H9 (cell line): ENCODE measurements at places on chromosomes 11 and 22.

DNA sequence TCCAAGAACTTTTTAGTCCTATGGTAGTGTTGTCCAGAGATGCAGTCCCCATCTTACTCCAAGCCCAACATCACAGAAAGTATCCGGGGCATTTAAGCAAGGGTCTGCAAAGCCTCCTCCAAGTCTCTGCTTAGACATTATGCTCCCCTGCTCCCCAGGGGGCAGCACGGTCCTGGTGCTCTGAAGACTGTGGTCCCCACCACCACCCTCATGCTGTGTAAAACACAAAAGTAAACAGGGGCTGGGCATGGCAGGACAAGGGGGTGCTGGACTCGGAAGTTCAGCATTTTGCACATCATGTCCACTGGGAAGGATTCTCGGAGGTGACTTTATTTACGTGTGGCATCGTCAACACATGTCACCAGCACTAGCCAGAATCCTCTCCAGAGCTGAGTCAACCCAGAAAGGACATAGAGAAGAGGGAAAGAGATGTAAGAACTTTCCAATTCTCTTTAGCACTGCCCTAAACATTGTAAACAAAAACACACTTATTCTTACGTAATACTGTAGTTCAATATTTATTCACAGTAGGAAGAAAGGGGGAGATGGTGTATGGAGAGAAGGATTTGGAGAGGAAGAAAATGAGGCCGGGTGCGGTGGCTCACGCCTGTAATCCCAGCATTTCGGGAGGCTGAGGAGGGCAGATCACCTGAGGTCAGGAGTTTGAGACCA is 37.7 kb downstream of the TCIRG1 start:
- DNase-seq: no peak

DNA sequence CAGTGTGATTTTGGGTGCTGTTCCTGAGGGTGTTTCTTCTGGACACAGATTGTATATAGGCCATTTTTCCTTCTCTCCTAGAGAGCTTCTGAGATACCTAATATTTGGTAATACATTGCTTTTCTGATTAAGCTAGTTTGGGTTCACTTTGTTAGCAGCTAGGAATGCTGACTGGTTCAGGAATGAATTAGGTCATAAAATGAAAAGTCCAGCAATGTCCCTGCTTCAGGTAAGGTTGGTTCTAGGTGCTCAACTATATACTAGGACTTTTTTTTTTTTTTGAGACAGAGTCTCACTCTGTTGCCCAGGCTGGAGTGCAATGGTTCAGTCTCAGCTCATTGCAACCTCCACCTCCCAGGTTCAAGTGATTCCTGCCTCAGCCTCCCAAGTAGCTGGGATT is 32.9 kb upstream of the APOL5 start:
- DNase-seq: no peak

- no peak for DNase-seq
Measured at GRCh38 chr22:28980326-28980725, 81.3 kb downstream of the C22orf31 start.

DNA sequence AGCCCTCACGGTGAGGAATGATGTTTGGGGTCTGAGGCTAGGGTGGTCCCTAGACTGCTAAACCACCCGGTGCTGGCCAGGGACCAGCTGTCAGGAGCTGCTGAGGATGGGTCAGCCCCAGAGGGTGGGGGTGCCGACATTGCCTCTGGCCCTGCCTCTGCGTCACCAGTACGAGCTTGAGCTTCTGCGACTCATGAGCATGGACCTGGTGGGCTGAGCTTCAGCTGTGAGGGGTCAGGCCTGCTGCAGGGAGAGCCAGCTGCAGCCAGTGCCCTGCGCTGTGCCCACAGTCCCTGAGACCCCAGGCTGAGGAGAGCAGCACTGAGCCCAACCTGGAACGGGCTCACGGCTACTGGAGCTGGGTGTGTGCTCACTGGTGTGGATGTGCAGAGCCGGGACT is 7.0 kb downstream of the DERL3 start:
- no peak for DNase-seq

DNA sequence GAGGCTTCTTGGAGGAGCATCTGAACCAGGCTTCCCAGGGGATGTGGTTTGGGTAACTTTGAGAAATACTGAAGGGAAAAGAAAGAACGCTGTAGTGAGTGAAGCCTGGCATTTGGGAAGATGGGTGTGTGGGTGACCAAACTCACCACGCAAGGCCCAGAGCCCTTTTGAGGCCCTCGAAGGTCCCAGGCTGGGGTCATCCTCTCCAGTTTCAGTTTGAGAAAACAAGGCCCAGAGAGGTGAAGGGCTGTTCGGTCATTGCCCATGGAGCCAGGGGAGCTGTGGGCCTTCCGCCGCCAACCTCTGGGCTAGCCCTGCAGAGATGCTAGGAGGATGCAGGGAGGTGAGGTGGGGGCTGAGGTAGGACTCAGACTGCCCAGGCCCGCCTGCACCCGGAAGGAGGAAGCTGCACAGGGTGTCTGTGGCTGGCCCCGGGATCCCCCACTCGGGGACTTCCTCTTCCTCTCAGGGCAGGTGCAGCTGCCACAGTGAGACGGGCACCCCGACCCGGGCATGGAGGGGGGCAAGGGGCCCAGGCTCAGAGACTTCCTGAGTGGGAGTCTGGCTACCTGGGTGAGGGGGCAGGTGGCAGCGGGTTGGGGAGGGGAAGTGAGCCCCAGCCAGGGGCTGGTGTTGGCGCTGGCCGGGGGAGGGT is at the start of gene CCDC88B:
CCDC88B (plus strand) TSS at position 451 of the 655 bp plus-strand sequence; CDS start at position 514, 63 bp downstream.
- DNase-seq: no peak

DNA sequence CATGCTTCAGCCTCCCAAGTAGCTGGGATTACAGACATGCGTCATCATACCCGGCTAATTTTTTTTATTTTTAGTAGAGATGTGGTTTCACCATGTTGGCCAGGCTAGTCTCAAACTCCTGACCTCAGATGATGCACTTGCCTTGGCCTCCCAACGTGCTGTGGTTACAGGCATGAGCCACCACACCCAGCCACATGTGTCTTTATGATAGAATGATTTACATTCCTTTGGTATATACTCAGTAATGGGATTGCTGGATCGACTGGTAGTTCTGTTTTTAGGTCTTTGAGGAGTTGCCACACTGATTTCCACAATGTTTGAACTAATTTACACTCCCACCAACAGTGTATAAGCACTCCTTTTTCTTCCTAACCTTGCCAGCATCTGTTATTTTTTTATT is 276.2 kb downstream of the METTL15 start:
- no peak for DNase-seq

GRCh38 chr11:48108231-48109045 is 108.2 kb upstream of the OR4B1 start:
- DNase-seq: no peak

GRCh38 chr11:65920372-65920802 is 1.2 kb downstream of the DRAP1 start:
- no peak for DNase-seq

GRCh38 chr11:128328955-128329551 is 258.3 kb downstream of the ETS1 start:
- DNase-seq: no peak

- no peak for DNase-seq
Measured at GRCh38 chr11:118002541-118003423, 16.6 kb downstream of the IL10RA start.

DNA sequence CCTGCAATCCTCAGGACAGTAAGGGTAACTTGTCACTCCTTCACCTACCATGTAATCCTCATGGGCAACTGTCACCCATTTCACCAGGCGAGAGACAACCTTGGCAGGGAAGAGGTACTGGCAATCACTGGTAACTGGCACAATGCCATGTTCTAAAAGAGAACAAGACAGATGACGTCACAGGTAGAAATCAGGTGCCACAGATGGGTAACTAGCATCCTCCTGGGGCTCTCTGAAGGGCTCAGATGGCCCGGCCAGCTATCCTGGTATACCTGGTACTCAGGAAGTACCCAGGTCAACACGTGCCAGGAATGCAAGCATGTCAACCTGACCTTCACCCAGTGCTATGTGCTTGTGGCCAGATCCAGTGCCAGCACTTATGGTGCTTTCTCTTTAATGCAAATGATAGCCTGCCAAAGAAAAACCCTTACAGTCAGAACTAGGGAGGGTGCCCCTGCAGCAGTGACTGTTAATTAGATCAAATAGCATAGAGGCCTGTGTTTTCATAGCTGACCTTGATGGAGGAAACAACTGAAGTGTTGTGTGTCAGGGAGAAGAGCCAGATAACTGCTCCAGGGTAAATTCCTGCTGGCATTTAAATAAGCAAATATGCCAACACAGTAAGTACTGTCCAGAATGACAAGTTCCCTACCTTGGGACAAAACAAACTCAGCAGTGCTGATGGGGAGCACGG is 36.2 kb downstream of the THOC5 start:
- no peak for DNase-seq

DNA sequence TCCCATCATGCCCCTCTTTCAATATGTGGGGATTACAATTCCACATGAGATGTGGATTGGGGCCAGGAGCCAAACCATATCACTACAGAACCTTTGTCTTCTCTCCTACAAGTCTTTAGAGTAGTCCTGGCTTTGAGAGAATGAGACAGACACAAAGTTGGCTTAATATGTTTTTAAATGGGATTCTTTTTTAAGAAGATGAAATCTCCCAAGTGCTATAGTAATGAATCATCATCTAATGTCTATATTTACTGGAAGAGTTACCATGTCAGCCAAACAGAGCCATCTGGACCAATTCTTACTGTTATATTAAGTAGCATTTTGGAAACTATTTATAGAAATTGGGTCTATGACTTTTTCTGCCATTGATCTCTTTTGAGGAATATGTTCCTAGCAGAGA is 38.1 kb upstream of the CARD18 start:
- no peak for DNase-seq

- no peak for DNase-seq
Measured at GRCh38 chr11:114511079-114511478, 48.6 kb downstream of the NXPE1 start.

GRCh38 chr11:65456418-65456817 is 33.8 kb downstream of the NEAT1 start:
- DNase-seq: no peak

GRCh38 chr11:67449116-67449844 is 3.2 kb downstream of the GPR152 start:
- DNase-seq: no peak

DNA sequence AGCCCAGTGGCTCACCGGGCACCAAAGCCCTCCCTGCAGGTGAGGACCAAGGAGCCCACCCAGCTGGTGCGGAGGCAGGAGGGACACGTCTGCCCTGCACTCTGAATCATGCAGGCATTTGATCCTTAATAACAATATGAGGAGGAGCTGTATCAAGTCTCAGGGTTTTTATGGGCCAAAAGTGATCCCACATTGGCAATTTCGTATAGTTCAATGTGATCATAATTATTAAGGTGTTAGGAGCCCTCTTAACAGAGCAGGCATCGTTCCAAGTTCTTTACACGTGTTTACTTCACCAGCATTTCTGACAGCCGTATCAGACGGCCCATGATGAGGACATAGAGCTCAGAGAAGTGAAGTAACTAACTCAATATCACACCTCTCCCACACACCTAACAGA is 91.9 kb upstream of the PRR5 start:
- DNase-seq: no peak

DNA sequence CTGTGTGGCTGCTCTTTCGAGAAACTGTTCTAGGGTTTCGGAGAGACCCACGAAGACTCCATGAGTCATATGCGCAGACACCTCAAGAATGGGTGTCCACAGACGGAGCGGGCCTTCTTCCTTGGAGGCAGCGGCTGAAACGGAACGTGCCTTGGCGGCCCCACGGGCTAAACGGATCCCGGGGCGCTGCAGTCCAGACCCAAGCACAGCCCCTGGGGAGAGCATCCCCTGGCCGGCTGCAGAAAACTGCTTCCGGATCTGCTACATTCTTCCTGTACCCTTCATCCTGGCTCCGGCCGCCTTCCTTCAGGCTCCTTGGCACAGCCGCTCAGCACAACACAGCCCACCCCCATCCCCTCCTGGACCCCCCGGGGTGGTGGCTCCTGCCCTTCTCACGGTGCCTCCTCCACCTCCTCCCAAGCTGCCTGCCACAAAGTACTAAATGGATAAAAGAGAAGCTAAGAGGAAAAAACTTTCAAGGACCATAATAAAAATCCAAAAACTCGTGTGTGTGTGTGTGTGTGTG is 25.4 kb downstream of the CPT1A start:
- DNase-seq: no peak

- DNase-seq: no peak
Measured at GRCh38 chr22:48980409-48980808, 847.3 kb downstream of the BRD1 start.

DNA sequence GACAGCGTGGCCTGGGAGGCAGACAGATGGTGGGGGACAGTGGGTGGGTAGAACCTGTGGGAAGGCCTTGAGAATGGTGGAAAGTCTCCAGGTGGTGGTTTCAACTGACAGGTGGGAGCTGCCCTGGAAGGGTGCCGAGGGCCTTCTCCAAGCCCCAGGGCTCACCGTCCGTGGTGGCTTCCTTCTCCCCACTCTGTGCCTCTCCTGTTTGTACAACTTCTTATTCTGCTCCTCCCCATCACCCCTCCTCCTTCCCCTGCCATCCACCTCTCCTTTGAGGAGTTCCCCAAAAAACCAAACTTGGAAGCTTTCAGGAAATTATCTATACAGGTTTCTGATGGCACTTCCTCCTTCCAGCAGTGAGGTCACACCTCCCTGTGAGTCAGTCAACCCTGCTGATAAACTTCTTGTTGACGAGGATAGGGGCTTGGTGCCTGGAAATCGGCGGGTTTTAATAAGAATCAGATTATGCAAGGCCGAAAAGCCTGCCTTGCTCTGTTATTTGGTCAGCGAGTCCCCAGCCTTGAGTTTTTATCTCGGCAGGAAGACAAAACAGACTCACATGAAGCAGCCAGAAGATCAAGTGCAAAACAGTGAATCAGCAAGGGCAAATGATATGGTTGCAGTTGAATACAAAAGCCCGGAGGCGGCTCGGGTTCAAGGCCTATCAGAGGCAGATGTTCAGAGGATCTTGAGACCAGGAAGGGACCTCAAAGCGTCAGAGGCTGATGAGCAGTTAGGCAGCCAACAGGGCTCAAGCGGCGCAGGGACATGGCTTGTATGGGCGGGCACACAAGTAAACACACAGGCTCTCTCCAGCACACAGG is 9.5 kb upstream of the ST3GAL4 start:
- no peak for DNase-seq

DNA sequence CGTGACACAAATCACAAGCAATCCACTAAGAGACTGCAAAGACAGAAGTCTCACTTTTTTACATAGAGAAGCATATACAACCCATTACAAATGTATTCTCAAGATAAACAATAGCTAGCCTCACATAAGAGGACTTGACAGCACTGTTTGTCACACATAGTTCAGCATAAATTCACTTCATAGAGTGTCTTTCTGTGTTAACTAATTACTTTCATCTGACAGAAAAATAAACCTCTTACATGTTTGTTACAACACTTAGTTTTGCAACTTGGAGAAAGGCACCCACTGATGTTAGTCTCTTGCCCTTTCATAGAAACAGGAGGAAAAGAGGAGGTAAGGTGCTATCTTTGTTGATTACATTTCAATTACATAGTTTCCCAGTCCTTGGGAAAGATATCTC is 2221.9 kb upstream of the RAG2 start:
- DNase-seq: no peak
